ENCODE measurements at places on chromosomes 7 and 10.

DNA sequence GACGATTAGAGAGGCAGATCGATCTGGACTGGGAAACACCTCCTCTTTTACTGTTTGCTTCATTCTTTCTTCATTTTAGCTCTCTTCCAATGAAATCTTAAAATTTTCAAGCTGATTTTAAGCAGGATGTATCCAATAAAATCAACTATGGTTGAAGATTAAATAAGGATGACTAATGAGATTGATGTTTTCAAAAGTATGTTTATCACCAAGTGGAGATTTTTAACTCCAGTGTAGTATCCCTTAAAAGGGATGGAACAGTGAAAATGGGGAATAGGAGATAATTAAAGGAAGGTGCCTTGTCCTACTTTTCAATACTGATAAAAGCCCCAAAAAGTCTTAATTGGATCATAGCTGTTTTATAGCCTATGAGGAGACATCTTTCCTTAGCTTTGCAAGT is 11.6 kb upstream of the LIPF start:
- no peak for DNase-seq

DNA sequence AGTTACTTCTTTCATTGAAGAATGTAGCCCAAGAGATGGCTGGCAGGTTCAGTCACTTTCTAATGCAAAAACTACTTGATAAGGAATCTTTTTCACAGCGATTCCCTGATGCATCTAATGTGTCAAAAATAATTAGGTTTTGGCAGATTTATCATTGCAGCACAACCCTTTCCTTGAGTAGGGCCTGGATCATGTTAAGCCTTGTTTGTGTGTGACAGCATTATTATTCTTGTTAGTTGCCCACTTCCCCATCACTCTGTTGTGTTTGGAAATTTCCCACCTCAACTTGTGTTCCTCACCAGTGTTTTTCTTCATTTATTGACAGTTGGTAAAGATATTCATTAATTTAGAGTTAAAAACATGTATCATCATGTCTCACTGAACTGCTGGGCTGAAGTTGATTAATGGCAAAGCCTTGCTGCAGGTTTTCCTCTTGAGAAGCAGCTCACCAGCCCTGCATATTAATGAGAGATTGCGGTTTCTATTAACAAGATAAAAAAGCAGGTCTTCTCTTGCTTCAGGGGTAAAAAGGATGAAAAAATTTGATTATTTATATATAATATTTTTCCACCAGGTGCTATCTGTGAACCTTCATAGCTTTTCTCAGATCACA is 233.3 kb upstream of the MDFIC start:
- no peak for DNase-seq

GRCh38 chr7:97027427-97028234 is 3.0 kb upstream of the DLX5 start:
- no peak for DNase-seq

DNA sequence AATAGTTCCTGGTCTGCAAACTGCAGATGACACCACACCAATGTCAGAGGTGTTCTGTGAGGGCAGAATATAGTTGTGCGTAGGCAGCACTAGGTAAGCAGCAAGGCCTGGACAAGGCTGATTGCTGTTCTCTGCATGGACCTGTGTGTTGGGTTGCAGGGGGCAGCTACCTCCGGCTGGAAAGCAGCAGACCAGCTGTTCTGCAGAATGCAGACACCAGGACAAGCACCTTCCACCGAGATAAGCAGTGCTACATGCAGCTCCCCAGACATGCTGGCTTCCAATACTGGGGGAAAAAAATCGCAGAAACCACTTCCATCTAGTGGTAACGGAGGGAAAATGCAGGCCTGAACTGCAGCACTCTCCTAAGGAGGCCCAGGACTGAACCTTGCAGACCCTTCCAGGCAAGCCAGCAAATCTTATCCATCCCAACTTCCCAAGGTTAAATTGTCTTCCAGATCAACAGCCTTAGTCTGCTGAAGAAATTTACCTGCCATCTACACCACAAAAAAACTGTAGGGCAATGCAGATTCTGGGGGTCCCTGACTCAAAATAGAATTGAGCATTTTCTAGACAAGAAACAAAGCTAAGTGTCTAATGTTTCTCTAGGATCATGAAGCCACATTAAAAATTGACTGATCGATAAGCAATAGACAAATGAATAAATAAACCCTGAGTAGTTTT is 50.5 kb upstream of the COBL start:
- DNase-seq, result no peak

DNA sequence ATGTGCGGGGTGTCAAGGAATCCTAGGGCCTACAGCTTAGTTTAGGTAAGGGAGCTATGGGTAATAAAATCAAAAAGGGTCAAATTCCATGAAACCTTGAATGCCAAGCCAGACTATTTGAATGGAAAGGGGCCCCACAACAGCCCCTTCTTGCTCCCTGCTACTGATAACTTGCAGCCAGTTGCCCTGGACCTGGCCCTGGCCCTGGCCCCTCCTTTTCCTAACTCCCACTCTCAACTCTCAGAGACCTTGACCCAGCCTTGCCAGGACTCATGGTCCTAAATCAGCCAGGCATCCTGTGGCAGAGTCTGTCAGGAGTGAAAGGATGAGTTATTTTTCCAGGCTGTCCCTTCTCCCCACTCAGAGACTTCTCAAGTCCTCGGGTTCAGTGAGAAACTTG is 5.9 kb downstream of the KCNIP2 start:
- DNase-seq, result no peak

GRCh38 chr10:26983156-26983555 is 117.1 kb downstream of the ANKRD26 start:
- no peak for DNase-seq

GRCh38 chr10:60021361-60021760 is 115.0 kb upstream of the CCDC6 start:
- DNase-seq, result no peak

DNA sequence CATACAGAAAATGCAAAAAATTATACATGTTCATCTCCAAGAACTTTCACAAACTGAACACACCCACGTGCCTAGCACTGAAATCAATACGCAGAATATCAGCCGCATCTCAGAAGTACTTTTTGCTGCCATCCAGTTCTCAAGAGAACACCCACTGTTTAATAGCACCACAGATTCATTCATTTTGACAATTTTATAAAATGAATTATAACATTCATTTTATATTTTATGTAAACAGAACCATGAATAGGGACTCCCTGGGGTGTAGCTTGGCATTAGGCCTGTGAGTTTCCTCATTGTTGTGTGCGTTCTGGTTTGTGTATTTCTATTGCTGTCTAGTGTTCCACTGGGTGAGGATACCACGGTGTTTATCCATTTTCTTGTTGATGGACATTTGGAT is 77.3 kb upstream of the PIP4K2A start:
- no peak for DNase-seq

- DNase-seq, result no peak
Observed at GRCh38 chr10:1050145-1050544, 1.2 kb upstream of the IDI1 start.

GRCh38 chr10:106877574-106877973 is 286.9 kb downstream of the SORCS1 start:
- no peak for DNase-seq

DNA sequence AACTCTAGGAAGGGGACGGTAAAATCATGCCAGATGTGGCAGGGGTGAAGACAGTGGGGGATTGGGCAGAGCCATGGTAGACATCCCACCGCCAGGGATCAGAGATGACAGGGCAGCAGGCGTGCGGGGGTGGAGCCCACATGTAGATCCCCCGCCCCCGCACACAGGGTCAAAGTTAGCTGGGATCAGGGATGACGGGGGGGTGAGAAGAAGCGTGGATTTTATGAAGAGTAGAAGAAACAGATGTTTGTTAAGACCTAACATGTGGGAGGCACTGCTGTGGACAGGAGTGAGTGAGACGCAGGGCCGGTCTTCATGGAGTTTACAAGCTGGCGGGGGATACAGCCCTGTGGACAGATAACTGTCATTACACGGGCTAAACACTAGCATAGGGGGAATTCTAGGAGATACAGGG is 154.0 kb upstream of the KLF14 start:
- no peak for DNase-seq

GRCh38 chr7:102054158-102054557 is 232.5 kb upstream of the SH2B2 start:
- DNase-seq, result no peak

DNA sequence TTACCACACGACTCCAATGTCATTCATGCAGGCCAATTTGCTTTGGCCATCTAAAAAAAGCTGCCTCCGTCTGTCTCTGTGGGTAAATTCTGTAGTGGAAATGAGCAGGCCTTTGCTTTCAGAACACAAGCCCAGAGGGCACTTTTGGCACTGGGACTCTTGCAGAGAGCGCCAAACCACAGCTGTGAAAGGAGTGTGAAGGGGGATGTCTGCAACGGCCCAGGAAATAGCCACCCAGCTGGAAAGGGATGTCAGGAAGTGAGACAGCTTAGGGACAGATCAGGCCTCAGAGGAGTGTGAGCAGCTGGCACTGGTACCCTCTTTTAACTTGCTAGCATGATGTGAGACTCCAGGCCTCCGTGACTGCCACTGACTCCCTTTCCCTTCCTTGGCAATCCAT is 152.4 kb downstream of the DKK1 start:
- no peak for DNase-seq

DNA sequence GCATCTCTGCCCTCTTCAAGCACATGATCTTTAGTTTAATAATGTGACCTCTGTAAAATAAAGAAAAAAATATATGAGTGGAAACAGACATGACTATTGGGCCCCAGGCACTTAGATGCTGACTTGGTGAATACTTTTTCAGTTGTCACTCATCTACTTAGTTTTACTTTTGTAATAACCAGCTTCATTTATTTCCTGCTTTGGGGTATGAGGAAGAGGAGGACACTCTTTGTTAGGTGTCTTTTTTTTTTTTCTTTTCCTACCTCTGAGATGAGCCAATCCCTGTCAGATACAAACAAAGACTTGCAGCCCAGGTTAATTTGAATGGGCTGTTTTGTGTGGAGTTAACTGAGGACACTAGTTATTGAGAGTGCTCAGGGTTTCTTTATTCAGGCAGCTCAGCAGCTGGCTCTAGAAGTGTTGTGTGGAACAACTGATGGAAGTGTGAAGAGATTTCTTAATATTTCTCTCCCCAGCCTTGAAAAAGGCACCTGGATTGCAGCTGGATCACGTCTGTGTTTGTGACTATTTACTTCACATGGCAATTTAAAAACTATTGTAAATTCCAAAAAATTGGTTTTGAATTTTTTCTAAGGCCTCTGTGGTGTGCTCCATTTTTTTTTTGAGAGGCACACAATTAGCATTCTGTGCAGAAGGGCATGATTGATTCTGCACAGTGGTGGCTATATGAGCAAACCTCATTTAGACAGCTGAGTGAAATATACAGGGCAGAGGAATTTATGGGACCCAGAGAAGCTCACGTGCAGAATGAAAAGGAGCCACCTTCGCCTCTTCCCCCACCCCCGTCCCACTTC is 333.8 kb downstream of the LRMDA start:
- DNase-seq, result no peak

DNA sequence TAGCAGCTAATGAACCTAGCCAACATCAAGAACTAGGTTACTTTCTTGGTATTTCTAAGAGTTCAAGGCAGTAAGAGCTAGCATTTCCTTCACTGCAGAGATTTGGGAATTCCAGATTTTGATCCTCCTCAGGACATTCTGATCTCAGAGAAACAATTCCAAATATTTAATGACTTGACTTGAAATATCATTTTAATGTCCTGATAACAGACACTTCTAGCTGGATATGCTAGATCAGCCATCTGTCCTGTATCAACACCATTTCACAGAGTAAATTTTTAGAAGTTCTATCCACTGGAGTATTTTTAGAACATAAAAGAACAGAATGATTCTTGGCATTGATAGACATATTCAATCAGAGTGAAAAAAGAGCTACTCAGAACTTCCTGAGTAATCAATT is 151.3 kb downstream of the RAPGEF5 start:
- no peak for DNase-seq

DNA sequence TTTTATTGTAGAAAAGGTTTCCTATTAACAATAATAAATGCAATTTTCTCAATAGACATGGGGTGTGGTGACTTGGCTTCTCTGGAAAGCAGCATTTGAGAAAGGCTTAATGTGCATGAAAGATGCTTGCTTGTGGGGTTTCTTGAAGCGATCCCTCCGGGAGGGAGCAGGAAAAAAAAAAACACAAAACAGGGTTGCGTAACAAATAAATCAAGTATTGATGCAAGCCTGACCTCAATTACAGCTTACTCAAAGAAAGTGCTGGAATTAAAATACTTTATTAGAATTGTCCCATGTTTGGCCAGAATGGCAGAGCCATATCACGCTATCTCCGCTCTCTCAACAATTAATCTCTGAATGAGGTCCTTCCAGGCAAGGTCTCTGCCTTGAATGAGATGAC is 1612.5 kb downstream of the REEP3 start:
- DNase-seq, result no peak

DNA sequence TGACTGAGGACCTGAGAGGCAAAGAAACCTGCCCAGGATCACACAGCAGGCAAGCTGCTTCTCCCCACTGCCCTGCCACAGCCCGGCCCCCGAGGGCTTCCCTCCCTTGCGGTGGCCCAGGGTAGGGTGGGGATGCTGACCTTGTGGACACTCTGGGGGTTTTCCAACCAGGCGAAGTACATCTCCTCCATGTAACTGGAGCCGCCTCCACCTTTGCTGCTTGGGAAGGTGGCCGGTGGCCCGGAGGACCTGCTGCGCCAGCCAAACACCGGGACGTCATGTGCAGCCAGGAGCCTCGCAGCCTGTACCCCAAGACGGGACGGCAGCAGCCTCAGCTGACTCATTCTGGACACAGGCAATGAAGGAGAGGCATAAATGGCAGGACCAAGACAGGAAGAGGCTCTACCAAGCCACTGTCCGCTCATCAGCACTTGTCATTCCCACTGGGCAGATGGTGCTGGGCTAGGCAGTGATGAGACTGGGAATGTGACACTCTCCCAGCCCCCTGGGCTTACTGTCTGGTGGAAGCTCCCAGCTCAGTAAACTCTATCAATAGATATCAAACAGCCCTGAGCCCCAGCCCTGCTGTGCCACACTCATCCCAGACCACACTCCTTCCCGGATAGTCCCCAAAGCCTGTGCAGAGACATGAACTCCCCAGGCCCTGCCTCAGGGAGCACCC is 3.7 kb downstream of the OGDHL start:
- DNase-seq, result no peak

DNA sequence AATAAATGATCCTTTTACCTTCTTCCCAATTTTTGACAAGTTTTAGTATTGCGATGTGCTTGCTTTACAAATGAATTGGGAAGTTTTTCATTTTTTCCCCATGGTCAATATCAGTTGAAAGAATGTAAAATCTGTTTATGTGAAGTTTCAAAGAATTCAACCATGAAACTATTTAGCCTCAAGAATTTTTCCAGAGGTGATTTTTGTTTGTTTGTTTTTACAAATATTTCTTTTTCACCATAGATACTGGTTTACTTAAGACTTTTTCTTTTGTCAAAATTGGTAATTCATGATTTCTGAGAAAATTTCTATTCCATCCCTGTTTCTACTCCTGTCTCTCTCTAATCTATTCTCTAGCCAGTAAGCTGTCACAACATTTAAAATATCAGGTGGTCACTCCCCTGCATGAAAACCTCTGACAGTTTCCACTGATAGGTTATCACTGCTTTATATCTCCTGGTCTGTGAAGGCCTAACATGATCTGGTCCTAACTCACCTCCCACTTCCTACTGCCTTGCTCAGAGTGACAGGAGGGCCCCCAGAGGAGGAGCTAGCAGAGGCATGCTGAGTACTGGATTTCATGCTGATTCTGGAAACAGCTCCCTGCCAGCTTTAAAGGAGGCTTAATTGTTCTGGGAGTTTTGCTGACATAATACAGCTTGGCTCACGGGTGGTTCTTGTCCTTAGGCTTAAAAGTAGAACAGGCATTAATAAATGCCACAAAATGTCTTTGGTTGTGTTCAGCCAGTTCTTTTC is 7.6 kb upstream of the ARMS2 start:
- no peak for DNase-seq

GRCh38 chr7:152956006-152956405 is 196.5 kb downstream of the ACTR3B start:
- no peak for DNase-seq

Measured in KG1 (cell line).